ENCODE measurements at places on chromosomes 2 and 18.

GRCh38 chr2:205461169-205461568, 221.1 kb upstream of the NRP2 start:
- DNase-seq, result no peak

GRCh38 chr18:62109676-62110075, 77.2 kb downstream of the PIGN start:
- DNase-seq, result no peak

- no peak for DNase-seq
These were observed 8.0 kb downstream of the MRPL33 start for GRCh38 chr2:27779417-27780055.

DNA sequence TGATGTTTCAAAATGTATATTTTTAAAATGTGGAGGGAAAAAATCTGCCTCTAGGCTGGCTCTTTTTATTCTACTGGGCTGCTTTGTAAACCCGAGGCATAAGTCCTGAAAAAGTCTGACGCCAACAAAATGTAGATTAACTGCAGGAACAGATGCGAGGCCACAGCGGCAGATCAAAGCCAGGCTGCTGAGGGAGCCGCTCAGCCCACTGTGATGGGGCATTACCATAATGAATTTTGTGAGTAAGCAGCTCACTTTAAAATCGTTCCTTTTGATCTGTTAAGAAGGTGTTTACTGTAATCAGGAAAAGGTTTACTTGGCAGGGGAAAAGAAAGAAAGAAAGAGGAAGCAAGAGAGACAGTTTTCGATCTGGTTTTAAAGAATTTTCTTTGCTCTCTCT, 269.0 kb downstream of the ICOS start:
- no peak for DNase-seq

GRCh38 chr2:148048475-148049221, 27.8 kb downstream of the MBD5 start:
- no peak for DNase-seq

Data from CD4-positive, alpha-beta T cell treated with Interleukin-15 for 4 hours (primary cell).